ENCODE measurements at places on chromosomes 1 and 21.

GRCh38 chr1:167441222-167441621, 77.1 kb downstream of the CD247 start:
- peak; percentile 50 for DNase-seq

- no peak for DNase-seq
Measured at GRCh38 chr21:28938726-28939125, 54.0 kb downstream of the LTN1 start.

- no peak for DNase-seq
Measured at GRCh38 chr1:207644166-207644851, 624 bp upstream of the CR1L start.

- DNase-seq: no peak
Measured at GRCh38 chr1:7262611-7263010, 477.4 kb downstream of the CAMTA1 start.

DNA sequence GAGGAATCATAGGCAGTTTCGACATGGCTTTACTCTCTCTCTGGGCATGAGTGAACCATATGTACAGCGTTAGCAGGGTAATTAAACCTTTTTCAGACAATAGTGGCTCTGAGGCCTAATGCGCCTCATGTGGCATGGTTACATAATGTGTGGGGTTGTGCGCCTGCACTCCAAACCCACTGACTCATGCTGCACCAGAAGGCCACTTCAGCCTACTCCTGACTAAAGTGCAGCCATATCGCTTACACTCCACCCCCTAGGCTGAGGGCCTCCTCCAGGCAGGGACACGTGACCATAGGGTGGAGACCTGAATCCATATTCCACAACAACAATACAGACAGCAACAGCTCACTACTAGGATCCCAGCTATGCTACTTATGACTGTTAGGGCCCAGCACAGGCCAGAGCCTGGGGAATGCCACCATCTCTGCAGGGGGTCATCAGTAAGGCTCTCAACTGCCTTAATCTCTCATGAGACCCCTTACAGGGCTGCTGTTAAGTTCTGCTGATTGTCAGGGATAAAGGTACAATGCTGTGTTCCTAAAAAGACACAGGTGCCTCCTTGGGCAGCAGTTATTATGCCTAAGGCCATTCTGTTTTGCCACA, 13.4 kb upstream of the ODF2L start:
- no peak for DNase-seq

- no peak for DNase-seq
Measured at GRCh38 chr1:204465546-204466415, 28.8 kb downstream of the PIK3C2B start.

GRCh38 chr1:175338387-175339135, 146.0 kb upstream of the KIAA0040 start:
- no peak for DNase-seq

GRCh38 chr1:160836561-160836960, 26.1 kb downstream of the CD244 start:
- no peak for DNase-seq

GRCh38 chr1:156510709-156511108, 10.1 kb upstream of the MEF2D start:
- DNase-seq: no peak

- no peak for DNase-seq
Measured at GRCh38 chr1:78090472-78091133, 44.8 kb downstream of the GIPC2 start.

DNA sequence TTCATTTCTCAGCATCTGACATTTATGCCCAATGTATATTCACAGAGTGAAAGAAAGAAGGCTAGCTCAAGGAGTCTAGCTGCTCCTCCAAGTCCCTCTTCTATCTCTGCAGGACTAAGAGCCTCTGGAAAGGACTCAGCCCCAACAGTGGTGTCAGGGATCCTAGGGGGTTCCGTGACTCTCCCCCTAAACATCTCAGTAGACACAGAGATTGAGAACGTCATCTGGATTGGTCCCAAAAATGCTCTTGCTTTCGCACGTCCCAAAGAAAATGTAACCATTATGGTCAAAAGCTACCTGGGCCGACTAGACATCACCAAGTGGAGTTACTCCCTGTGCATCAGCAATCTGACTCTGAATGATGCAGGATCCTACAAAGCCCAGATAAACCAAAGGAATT, 3.7 kb downstream of the LY9 start:
- no peak for DNase-seq

- DNase-seq: no peak
Measured at GRCh38 chr1:4024811-4025210, 124.7 kb upstream of the C1orf174 start.

- no peak for DNase-seq
Measured at GRCh38 chr1:208437401-208437800, 193.2 kb upstream of the PLXNA2 start.

DNA sequence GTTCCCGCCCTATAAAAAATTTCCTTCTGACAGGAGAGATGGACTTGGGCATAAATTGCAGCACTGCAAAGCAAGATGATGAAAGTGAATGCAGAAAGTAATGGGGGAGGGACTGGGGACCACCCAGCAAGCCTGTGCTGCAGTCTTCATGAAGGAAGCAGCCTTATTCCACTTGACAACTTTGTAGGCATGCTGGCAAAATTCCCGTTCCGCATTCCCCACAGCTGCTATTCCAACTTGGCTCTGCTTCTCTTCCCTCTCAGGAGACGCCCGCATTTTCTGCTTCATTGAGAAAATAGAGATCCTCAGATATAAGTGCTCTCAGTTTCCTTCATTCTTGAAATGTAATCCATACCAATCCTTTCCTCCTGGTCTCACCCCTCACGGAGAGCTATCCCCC, 2.4 kb downstream of the HMGB4 start:
- no peak for DNase-seq

GRCh38 chr1:108502138-108502537, 52.0 kb downstream of the NBPF6 start:
- no peak for DNase-seq

DNA sequence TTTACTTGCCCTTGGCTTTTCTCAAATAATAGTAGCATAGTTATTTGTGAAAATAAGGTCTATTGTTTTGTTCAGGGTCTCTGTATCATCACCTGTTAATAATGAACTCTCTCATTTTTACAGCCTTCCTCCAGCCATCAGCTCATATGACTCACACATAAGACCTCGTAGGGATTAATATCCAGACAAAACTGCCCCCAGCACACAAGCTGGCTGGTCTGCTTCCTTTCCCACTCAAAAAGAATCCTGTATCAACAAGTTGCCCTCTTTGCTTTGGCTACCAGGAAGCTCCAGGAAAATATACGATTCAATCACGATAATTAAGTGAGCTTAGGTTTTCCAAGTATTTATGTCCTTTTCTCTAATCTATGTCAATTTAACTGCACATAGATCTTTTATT, 119.2 kb downstream of the DMRTB1 start:
- DNase-seq: no peak

DNA sequence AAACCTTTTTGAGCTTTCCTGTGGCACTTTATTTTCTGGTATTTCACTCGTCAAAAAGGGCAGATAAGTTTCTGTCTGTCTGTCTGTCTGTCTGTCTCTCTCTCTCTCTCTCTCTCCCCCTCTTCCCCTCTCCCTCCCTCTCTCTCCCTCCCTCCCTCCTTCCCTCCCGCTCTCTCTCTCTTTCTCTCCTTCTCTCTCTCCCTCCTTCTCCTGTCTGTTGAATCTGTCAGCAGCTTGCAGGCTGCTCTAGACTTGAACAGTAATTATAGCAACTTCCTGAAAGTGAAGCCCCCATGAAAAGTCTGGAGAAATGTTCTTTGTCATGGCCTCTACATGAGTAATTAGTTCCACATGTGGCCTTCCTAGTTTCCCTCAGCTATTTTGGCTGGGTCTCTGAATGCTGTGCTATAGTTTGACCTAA, 275.2 kb upstream of the C1orf105 start:
- no peak for DNase-seq

GRCh38 chr1:159223004-159223403, 18.3 kb downstream of the ACKR1 start:
- no peak for DNase-seq

- DNase-seq: no peak
Measured at GRCh38 chr1:87730274-87731216, 401.9 kb downstream of the LMO4 start.

GRCh38 chr1:23573574-23574182, 14.4 kb upstream of the ID3 start:
- DNase-seq: no peak

- no peak for DNase-seq
Measured at GRCh38 chr21:21341041-21341440, 342.8 kb downstream of the NCAM2 start.

GRCh38 chr1:155043301-155043702, 7.8 kb upstream of the ADAM15 start:
- DNase-seq: no peak

- no peak for DNase-seq
Measured at GRCh38 chr21:37367336-37367702, 746 bp downstream of the DYRK1A start.

DNA sequence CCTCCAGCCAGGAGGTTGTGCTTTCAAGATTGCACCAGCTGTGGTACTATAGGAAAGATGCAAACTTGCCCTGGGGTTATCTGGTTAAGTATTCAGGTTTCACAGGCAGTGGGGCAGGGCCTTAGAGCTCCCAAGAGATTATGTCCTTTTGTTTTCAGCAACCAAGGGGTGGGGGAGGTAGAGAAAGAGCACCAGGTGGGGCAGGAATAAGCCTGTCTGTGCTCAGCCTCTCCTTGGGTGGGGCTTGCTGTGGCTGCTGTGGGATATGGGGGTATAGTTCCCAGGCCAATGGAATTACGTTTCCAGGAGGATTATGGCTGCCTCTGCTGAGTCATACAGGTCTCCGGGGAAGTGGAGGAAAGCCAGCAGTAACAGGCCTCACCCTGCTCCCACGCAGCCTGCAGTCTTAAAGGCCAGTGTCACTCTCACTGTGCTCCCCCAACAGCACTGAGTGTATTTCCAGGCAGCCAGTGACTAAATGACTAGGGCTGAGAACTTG, 508.6 kb downstream of the RWDD3 start:
- DNase-seq: no peak

- DNase-seq: no peak
Measured at GRCh38 chr1:102942324-102942723, 166.0 kb downstream of the COL11A1 start.

DNA sequence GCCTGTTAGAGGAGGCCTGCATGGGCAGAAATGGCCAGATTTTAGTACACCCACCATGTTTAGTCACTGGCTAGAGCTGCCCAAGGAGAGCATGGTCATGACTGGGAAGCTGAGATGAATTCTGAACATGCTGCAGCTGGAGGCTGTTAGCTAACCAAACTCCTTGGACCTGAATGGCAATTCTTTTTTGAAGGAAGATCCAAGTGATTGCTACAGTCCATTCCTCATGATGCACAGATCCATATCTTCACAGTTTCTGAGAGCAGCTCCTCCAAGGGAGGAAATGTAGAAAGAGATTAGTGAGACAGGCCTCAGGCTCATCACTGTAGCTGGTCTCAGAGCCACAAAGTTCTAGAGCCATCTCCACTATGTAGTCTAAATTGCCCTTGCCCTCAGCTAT, 11.1 kb downstream of the ZFYVE9 start:
- DNase-seq: no peak

GRCh38 chr1:183411091-183411490, 7.1 kb downstream of the NMNAT2 start:
- no peak for DNase-seq

GRCh38 chr1:246161626-246162025, 345.5 kb downstream of the SMYD3 start:
- no peak for DNase-seq

DNA sequence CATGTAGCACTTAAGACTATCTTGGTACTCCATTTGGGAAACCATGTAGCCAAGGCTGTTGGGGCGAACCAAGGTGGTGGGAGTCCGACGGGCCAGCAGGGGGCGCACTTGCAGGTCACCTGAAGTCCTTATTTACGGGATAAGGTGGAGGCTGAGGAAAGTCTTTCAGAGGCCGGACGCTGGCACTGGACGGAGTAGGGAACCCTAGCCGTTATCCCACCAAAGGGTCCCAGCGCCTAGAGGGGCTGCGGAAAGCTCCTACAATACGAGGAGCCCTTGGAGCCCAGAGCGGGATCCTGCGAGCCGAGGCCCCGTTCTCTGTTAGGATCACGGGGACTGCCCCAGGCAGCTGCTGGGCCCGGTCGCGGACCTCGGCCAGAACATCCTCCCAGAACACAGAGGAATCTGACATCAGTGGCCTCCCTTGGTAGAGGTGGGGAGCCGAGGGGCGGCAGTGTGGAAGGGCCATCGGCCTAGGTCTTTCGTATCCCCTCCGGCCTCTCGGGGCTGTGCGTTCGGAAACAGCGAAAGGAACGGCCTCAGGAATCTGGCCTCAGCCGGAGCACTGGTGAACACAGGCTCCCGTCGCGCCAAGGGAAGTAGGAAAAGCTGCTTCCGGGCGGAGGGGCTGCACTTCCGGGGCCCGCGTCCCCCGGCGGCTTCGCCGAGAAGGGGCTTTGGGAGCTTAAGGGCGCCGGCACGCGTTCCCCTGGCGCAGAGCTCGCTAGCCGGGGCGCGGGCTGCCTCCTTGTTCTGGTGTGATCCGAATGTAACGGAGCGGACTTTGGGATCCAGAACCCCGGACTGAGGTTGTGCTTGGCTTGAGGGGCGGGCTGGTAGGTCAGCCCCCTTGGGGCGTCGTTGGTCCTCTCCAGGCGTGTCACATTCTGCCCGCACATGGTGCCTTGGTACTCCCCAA, 29.9 kb upstream of the RPTN start:
- DNase-seq: no peak

All from type B pancreatic cell (in vitro differentiated cells).